ENCODE measurements at places on chromosomes 7 and 10.

- peak; percentile 95 for DNase-seq
Observed at GRCh38 chr7:20435305-20435704, 104.6 kb downstream of the ITGB8 start.

DNA sequence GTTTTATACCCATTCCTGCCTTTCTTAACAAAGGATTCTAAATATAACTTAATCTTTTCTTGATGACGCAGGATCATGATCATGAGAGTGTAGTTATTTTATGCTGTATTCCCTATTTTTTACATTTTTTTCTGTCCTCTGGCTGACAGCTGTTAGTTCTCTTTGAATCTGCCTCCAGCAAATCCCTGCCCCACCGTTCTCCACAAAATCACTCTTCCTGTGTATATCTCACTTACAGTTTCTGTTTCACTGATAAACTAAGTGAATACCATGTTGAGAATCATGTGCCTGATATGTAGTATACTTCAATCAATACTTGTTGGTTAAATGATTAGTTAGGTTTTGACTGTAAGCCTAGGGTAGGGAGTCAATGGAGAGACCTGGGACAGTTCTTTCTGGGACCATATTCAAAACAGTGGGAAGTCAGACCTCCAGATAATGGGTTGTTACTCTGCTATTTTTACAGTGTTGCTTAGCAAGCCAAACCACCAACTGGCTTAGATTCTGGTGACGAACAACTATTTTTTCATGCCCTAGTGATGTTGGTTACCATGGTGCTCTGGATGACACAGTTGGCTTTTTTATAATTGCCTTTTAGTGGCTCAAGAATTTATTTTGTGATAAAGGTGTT is 12.8 kb downstream of the CNNM1 start:
- no peak for DNase-seq

DNA sequence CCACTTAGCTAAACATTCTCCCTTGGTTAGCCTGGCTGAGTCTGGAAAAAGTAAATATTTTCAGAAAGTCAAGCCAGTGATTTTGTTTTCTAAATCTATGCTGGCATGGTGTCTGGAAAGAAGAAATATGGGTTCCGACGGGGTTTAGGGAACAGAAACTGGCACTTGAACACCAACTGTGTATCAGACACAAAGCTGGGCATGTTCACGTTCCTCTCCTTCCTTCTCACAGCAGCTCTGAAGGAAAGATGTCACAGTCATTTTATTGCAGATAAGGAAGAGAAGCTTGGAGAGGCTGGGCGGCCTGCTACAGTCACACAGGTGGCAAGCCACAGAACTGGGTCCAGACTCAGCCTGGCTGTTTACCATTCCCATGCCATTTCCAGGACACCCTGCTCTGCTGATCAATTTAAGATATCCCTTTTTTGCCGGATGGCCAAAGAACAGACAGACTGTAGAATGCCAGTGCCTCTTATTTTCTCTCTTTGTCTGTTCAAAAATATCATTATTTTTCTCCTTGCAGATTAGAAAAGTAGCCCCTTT is 118.8 kb downstream of the HERPUD2 start:
- DNase-seq, result peak; percentile 51

GRCh38 chr10:119231654-119232053 is 24.3 kb downstream of the GRK5 start:
- DNase-seq, result no peak

- no peak for DNase-seq
Observed at GRCh38 chr10:69744971-69745370, 56.7 kb upstream of the COL13A1 start.

GRCh38 chr10:132607491-132607890 is 69.9 kb downstream of the INPP5A start:
- no peak for DNase-seq

DNA sequence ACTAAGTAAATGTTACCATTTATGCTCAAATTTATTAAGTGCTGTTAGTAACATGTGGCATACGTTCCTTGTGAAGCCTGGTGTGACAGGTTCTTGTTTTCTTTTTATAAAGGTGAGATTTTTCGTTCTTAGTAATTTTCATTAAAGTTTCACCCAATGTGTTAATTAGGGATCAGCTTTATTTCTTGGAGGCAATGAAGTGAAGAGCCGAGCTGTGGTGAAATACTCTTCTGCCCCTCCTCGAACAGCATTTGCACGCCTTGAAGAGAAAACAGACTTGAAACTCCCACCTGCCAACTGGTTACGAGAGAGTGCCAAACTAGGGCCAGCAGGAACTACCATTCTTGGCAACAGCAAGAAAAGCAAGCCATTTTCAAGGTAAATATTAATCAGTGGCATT is 1.5 kb downstream of the EDRF1 start:
- DNase-seq, result no peak

DNA sequence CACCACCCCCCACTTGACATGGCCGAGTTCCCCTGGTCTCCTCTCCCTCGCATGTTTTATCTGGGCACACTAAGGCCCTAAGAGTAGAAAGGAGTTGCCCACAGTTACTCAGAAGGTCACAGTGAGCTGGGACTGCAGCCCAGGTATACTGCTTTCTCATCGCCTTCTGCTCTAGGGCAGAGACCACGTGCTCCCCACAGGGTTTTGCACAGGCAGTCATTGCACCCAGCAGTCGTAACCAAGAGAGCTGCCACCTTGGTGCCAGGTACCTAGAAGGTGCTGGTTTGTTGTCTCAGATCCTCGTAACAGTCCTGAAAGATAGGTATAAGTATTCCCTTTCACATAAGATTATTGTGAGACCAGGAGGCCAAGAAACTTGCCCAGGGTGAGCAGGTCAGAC is 1.8 kb downstream of the MINDY4 start:
- no peak for DNase-seq

- DNase-seq, result no peak
Observed at GRCh38 chr10:114167985-114168384, 6.0 kb downstream of the CCDC186 start.

- DNase-seq, result no peak
Observed at GRCh38 chr7:155586843-155587440, 40.6 kb upstream of the CNPY1 start.

- no peak for DNase-seq
Observed at GRCh38 chr7:119999738-120000475, 273.1 kb upstream of the KCND2 start.

DNA sequence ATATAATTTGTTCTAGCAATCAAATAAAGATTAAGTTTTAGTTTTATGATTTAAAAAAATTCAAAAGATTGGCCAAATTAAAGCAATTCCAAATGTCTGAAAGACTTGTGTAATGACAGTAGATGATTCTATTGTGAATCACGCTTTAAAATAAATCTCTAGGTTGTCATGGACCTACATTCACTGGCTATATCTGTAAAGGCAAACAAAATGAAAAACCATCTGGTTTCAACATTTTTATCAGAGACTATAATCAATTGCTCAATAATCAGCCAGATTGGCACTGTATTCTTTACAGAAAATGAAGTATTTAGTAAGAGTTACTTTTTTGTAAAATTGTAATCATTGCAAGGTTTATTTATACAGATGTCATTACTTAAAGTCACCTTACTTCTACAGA is 60.7 kb downstream of the DGKB start:
- DNase-seq, result no peak

GRCh38 chr10:63562391-63562790 is 41.2 kb downstream of the REEP3 start:
- no peak for DNase-seq

- DNase-seq, result no peak
Observed at GRCh38 chr7:73642834-73643233, 18.5 kb upstream of the MLXIPL start.

GRCh38 chr7:47734287-47734948 is 152.5 kb upstream of the TNS3 start:
- DNase-seq, result no peak

DNA sequence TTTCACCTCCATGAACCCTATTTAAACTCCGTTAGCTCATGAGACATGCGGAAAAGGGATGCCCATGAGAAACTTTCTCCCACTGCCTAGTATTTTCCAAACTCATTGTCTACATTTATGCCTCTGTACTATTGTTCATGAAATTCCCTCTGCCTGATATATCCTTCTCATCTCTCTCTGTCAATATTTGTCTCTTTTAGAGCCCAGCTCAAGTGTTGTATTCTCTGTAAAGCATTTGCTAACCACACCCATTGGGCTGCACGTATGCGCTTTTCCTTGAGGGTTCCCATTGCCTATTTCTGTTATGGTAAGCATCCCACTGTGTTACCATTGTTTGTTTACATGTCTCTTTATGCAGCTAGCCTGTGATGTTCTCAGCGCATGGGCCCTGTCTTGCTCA is 211.4 kb downstream of the MDFIC start:
- DNase-seq, result no peak

- no peak for DNase-seq
Observed at GRCh38 chr10:29343607-29344038, 54.8 kb downstream of the LYZL1 start.

- no peak for DNase-seq
Observed at GRCh38 chr7:148963583-148964482, 64.5 kb downstream of the PDIA4 start.

- DNase-seq, result no peak
Observed at GRCh38 chr7:38736138-38736537, 105.0 kb upstream of the AMPH start.

GRCh38 chr7:30278376-30278775 is 6.0 kb upstream of the ZNRF2 start:
- DNase-seq, result peak; percentile 68

DNA sequence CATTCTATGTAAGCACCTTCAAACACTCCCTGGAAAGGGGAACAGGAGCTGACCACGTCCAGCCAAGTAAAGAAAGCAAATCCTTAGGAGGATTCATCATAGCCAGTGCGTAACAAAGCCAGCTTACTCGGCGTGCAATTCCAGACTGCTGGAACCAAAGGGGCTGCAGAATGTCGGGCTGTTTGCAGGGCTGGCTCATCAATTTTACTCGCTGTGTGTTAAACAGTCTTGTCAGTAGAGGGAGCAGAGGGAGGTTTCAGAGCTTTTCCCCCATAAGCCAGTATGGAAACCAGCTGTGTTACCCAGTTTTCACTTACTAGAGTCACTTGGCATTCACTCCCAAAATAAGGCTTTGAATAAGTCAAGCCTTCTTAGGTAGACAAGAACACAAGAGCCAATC is 127.1 kb downstream of the KMT2E start:
- no peak for DNase-seq

- DNase-seq, result no peak
Observed at GRCh38 chr7:138907201-138907847, 73.9 kb downstream of the KIAA1549 start.

DNA sequence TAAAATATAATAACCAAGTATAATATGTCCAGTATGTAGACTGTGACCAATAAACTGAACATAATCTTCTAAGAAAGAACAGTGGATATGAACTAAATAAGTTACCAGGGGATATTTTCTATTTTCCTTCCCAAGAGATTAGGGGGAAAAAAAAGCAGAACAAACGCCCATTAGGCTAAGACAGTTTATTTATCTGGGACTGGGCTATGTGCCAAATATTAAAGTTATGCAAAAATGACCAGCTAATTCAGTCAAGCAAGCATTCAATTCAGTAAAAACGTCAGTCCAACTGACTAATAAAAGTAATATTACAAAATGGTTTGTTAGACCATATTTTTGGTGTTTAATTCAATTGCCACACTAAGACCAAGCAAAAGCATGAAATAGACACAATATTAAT is 122.2 kb downstream of the TSPAN12 start:
- DNase-seq, result no peak

GRCh38 chr7:39678930-39679709 is 55.7 kb downstream of the RALA start:
- DNase-seq, result peak; percentile 31

GRCh38 chr7:139743967-139744767 is 33.6 kb downstream of the HIPK2 start:
- no peak for DNase-seq

DNA sequence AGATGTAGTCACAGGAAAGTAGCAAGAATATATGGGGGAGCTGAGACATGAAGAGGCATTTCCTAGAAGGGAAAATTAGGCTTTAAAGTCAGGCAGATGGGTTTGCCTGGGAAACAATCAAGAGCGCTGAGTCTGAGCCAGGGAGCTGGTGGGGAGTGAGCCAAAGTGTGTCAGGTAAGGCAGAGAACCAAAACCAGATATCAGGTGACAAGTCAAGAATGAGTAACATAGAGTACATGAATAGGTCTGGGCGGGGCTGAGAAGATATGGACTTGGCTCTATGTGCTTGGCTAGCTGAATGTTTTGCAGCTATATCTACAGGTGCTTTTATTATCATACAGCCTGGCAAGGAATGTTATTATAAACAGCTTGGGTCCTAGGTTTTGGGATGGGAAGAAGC is 49.3 kb downstream of the GPR141 start:
- DNase-seq, result no peak

- DNase-seq, result no peak
Observed at GRCh38 chr7:15891151-15891881, 204.8 kb upstream of the MEOX2 start.

DNA sequence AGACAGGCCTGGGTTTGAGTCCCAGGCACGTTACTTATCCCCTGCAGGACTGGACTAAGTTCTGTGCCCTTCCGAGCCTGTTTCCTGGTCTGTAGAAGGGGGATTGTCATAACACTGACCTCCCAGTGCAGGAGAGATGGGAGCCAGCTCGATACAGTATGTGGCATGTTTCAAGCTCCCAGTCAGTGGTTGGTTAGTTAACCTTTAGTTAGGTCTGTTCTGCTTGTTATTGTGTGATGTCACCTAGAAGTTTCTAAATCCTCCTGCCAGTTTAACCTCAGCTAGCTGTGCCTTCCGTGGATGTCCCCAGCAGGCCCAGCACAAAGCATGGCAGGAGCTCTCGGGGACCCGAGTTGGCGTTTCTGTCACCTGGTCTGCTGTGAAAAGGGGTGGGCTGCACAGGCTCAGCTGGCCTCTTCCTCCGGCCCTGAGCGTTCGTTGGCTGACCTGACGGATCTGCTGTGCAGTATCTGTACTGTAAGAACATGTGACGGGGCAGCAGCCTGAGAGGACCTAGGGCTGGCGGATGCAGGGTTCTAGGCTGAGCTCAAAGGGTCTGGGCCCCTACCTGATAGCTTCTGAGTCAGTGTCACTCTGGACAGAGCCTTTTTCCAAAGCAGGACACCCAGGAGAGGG is 53.0 kb downstream of the SPOCK2 start:
- DNase-seq, result no peak

GRCh38 chr10:73647211-73647874 is 6.1 kb upstream of the MYOZ1 start:
- DNase-seq, result peak; percentile 38

- no peak for DNase-seq
Observed at GRCh38 chr10:43824934-43825333, 176.3 kb upstream of the ZNF32 start.

- no peak for DNase-seq
Observed at GRCh38 chr7:129807863-129808262, 144.9 kb downstream of the UBE2H start.

GRCh38 chr10:25604591-25604990 is 329.4 kb upstream of the MYO3A start:
- DNase-seq, result no peak

GRCh38 chr7:114088470-114088940 is 169.7 kb upstream of the PPP1R3A start:
- no peak for DNase-seq

DNA sequence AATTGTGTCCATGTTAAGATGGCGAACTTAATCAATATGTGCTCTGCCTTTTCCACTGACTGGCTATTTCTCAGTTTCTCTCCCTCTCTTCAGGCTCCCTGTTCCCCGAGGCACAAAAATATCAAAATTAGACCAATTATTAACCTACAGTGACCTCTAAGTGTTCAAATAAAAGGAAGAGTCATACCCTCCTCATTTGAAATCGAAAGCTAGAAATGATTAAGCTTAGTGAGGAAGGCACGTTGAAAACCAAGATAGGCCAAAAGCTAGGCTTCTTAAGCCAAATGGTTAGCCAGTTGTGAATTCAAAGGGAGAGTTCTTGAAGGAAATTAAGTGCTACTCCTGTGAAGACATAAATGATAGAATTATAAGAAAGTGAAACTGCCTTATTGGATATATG is 81.1 kb upstream of the MBL2 start:
- DNase-seq, result no peak

- DNase-seq, result no peak
Observed at GRCh38 chr10:128868481-128868880, 598.6 kb upstream of the MGMT start.

All from suppressor macrophage treated with lipopolysaccharide for 4 hours (primary cell).